ENCODE measurements at places on chromosomes 1 and 21. TPM values are rescaled to one million over a fixed set of nuclear protein-coding genes. Genes with fewer than 3 reads are reported as not detected.

Gene TAGLN2
- total RNA-seq: 204 TPM

Gene ZBTB17
- total RNA-seq: 65.8 TPM

Gene PADI1
- total RNA-seq: not detected

Gene PLEKHG5
- 13.7 TPM for total RNA-seq

Gene ESPN
- 396 TPM for total RNA-seq

Gene NBPF26
- 31.7 TPM for total RNA-seq

Gene PEAR1
- 13.8 TPM for total RNA-seq

GRCh38 chr21:20968391-20968790, 29.8 kb upstream of the NCAM2 start:
- no peaks in the 10 kb centered on the region for H3K4me1 ChIP-seq
- H3K27ac ChIP-seq: no peak overlapping the region
- no peak overlapping the region for H3K4me3 ChIP-seq
- H3K27me3 ChIP-seq: no peaks in the 10 kb centered on the region
- H3K36me3 ChIP-seq: no peaks in the 10 kb centered on the region

GRCh38 chr1:18540136-18540765, 59.5 kb downstream of the KLHDC7A start:
- H3K27me3 ChIP-seq: no peaks in the 10 kb centered on the region
- DNase-seq: no peak
- H3K4me1 ChIP-seq: no peaks in the 10 kb centered on the region
- no peaks in the 10 kb centered on the region for H3K36me3 ChIP-seq
- H3K4me3 ChIP-seq: no peak overlapping the region
- no peak overlapping the region for H3K27ac ChIP-seq

DNA sequence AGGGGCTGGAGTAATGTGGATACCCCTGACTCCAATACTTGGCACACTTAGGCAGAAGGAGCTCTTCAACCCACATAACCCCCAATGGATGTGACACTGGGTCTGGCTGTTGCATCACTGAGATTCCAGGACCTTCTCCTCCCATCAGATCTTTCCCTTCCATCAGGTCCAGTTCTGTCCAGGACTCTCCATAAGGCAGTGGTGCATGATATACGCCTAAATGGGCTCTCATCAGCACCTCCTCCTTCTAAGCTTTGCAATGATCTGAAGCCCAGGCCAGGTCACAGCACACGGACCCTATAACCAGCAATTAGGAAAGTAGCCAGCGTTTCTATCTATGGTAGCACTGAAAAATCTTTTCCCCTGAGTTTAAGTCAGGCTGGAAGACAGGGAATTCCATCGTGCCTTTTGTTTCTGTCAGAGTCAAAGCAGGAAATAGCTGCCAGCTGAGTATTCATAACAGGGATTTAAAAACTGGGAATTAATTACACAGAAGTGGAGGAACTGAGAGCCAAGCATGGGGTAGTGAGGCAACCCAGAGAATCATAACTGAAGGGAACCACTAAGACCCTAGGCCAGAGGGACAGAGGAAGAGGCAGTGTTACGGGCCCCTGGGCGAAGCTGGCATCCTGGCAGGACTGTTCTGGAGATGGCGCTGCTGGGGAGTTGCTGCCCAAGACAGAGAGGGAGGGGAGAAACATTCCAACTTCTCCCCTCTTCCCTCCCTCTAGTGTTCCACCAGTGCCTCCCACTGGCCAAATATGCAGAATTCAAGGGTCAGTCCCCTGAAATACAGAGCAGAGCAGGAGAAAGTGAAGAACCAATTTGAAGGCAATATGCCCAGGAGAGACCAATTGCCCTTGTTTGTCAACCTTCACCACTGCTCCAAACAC, 37.5 kb upstream of the HOOK1 start:
- no peaks in the 10 kb centered on the region for H3K36me3 ChIP-seq
- H3K4me3 ChIP-seq: no peak overlapping the region
- no peak overlapping the region for H3K27ac ChIP-seq
- H3K27me3 ChIP-seq: no peaks in the 10 kb centered on the region
- H3K4me1 ChIP-seq: no peaks in the 10 kb centered on the region
- DNase-seq: no peak

GRCh38 chr1:153587314-153587713, 21.7 kb upstream of the S100A2 start:
- no peaks in the 10 kb centered on the region for H3K27me3 ChIP-seq
- H3K4me1 ChIP-seq: peaks cover 15% of the 10 kb centered on the region
- peak overlapping the region; percentile 61 for H3K27ac ChIP-seq
- H3K4me3 ChIP-seq: no peak overlapping the region

DNA sequence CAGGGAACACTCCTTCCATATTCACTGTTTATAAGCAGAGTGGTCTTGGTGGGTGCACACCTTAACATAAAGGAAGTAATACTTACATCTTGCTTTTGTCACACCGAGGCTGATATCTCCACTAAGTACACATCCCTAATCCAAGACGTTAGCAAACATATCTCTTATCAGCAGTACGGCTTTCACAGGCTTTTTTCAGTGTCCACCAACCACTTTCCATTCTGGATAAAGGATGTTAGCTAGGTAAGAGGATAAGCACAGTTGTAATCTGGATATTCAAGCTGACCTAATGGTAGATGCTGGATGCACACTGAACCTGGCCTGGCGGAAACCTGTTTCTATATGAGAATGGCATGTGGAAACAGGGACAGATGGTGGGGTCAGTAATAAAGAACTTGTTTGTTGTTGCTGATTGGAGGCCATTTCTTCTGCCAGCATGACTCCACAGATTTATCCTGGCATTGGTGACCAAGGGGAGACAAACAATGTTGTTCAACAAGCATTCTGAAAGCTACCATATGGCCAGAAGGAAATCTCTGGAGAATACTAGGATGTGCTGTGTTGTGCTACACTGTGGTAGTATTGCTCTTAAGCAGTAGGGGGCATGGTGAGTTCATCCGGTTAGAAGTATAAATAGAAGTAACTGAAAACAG, 416.4 kb downstream of the PTBP2 start:
- H3K36me3 ChIP-seq: no peaks in the 10 kb centered on the region
- peak; percentile 69 for DNase-seq
- no peaks in the 10 kb centered on the region for H3K4me1 ChIP-seq
- no peaks in the 10 kb centered on the region for H3K27me3 ChIP-seq

- no peak overlapping the region for H3K27ac ChIP-seq
- H3K4me1 ChIP-seq: no peaks in the 10 kb centered on the region
- H3K27me3 ChIP-seq: no peaks in the 10 kb centered on the region
Observed at GRCh38 chr1:96473791-96474434, 247.7 kb upstream of the PTBP2 start.

- no peak overlapping the region for H3K27ac ChIP-seq
- no peak overlapping the region for H3K4me3 ChIP-seq
- no peaks in the 10 kb centered on the region for H3K36me3 ChIP-seq
- no peak for DNase-seq
- no peaks in the 10 kb centered on the region for H3K27me3 ChIP-seq
- H3K4me1 ChIP-seq: no peaks in the 10 kb centered on the region
Observed at GRCh38 chr1:205326812-205327466, 5.4 kb upstream of the NUAK2 start.

GRCh38 chr1:24248859-24249258, 61.8 kb upstream of the IFNLR1 start:
- H3K36me3 ChIP-seq: no peaks in the 10 kb centered on the region
- H3K27ac ChIP-seq: no peak overlapping the region
- no peaks in the 10 kb centered on the region for H3K4me1 ChIP-seq
- no peaks in the 10 kb centered on the region for H3K27me3 ChIP-seq

DNA sequence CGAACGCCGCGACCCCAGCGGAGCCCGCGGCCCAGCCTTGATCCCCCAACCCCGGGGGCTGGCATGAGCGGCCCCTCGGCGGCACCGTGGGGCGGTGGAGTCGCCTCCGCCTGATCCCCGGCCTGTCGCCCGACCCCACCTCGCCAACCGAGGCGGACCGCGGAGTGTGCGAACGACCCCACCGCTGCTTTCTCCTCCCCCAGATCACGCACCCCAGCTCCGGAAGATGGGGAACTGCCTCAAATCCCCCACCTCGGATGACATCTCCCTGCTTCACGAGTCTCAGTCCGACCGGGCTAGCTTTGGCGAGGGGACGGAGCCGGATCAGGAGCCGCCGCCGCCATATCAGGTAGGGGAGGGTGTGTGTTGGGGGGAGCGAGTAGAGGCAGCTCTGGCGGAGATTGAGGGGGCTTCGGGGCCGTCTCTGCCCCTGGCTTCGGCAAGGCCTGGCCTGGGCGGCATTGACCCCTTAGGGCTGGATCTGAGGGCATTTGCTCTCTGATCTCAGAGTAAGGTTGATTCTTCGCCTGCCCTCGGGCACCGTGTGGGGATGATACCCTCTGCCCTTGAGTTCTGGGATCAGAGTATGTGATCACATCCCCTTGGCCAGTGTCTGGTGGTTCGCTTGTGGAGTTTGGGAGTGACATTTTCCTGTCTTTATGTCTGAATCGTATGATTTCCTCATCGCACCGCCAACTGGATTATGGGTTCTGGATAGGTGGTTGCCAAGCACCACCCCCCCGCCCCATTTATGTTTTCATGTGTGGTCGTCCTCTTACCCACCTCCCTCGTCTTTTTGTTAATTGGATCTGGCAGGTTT, 668 bp downstream of the RNF11 start:
- peak; percentile 60 for DNase-seq
- peak overlapping the region; percentile 98 for H3K4me3 ChIP-seq
- peaks cover 28% of the 10 kb centered on the region for H3K4me1 ChIP-seq

DNA sequence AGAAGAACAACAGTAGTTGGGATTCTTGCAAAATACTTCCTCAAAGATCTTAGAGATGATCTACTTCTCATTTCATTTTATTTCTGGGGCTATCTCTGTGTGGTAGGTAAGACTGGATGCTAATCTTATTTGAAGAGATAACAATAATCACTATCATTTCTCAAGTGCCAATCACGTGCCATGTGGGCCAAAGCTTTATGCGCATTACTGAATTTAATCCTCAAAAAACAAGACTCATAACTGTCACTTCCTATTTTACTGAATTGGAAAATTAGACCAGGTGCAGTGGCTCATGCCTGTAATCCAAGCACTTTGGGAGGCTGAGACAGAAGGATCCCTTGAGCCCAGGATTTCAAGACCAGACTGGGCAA, 121.7 kb downstream of the KCNN3 start:
- no peaks in the 10 kb centered on the region for H3K4me1 ChIP-seq
- H3K27ac ChIP-seq: no peak overlapping the region
- H3K27me3 ChIP-seq: no peaks in the 10 kb centered on the region
- H3K36me3 ChIP-seq: no peaks in the 10 kb centered on the region
- DNase-seq: no peak
- H3K4me3 ChIP-seq: no peak overlapping the region

GRCh38 chr1:12344596-12345349, 114.9 kb downstream of the VPS13D start:
- H3K27me3 ChIP-seq: no peaks in the 10 kb centered on the region
- no peaks in the 10 kb centered on the region for H3K36me3 ChIP-seq
- DNase-seq: peak; percentile 20
- peaks cover 21% of the 10 kb centered on the region for H3K4me1 ChIP-seq

- no peaks in the 10 kb centered on the region for H3K27me3 ChIP-seq
- H3K27ac ChIP-seq: no peak overlapping the region
- H3K4me1 ChIP-seq: peaks cover 7% of the 10 kb centered on the region
- H3K36me3 ChIP-seq: no peaks in the 10 kb centered on the region
- DNase-seq: no peak
Observed at GRCh38 chr1:154726896-154727753, 119.1 kb upstream of the ADAR start.

- no peak for DNase-seq
- H3K4me3 ChIP-seq: no peak overlapping the region
- no peaks in the 10 kb centered on the region for H3K4me1 ChIP-seq
- no peaks in the 10 kb centered on the region for H3K27me3 ChIP-seq
Observed at GRCh38 chr1:24470592-24470991, 32.0 kb upstream of the RCAN3 start.

GRCh38 chr1:66893712-66894111, 30.9 kb downstream of the DNAI4 start:
- no peak for DNase-seq
- H3K36me3 ChIP-seq: no peaks in the 10 kb centered on the region
- no peaks in the 10 kb centered on the region for H3K27me3 ChIP-seq

GRCh38 chr1:102897557-102897956, 210.8 kb downstream of the COL11A1 start:
- H3K4me1 ChIP-seq: no peaks in the 10 kb centered on the region
- no peak overlapping the region for H3K27ac ChIP-seq
- H3K36me3 ChIP-seq: no peaks in the 10 kb centered on the region
- DNase-seq: no peak
- H3K4me3 ChIP-seq: no peak overlapping the region

DNA sequence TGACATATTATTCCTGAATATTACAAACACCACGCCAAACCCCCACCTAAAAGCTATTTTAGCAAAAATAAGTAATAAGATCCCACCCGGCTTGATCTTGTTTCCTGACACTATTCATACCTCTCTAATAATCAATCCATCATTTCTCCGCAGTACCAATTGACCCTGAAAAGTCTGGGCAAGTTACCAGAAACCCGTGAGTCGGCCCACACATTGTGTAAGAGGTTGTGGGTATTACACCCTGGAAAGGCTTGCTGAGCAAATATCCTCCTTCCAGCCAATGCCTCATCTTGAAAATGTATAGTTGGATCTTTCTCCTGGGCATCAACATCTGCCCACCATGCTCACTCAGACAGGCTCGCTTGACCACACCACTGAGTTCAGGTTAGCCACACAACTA, 451.0 kb downstream of the TTLL7 start:
- no peaks in the 10 kb centered on the region for H3K36me3 ChIP-seq
- DNase-seq: no peak
- H3K4me3 ChIP-seq: no peak overlapping the region

- no peaks in the 10 kb centered on the region for H3K27me3 ChIP-seq
- H3K4me3 ChIP-seq: no peak overlapping the region
- H3K27ac ChIP-seq: no peak overlapping the region
Observed at GRCh38 chr21:21085206-21085605, 87.0 kb downstream of the NCAM2 start.

DNA sequence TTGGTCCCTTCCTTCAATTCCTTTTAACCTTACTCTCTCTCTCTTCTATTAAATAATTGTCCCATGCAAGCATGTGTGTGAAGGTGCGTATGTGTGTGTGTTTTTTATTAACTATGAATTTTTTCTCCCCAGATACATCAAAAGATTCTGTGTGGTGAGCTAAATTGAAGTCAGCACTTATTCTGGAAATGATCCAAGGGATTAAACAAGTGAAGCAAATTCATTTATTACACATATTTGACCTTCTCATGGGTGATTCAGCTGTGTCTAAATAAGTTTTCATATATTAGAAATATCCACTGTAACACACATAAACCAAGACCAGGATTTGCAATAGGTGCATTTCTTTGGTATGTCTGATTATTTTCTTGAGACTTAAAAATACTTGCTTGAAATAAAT, 24.3 kb downstream of the CHODL start:
- no peaks in the 10 kb centered on the region for H3K36me3 ChIP-seq
- DNase-seq: no peak
- no peaks in the 10 kb centered on the region for H3K27me3 ChIP-seq
- H3K27ac ChIP-seq: no peak overlapping the region
- H3K4me1 ChIP-seq: no peaks in the 10 kb centered on the region

Measured in testis (tissue), 5 donors.